ENCODE measurements at places on chromosomes 2 and 18.

- no peak for DNase-seq
Measured at GRCh38 chr2:99754210-99754609, 264.4 kb upstream of the REV1 start.

DNA sequence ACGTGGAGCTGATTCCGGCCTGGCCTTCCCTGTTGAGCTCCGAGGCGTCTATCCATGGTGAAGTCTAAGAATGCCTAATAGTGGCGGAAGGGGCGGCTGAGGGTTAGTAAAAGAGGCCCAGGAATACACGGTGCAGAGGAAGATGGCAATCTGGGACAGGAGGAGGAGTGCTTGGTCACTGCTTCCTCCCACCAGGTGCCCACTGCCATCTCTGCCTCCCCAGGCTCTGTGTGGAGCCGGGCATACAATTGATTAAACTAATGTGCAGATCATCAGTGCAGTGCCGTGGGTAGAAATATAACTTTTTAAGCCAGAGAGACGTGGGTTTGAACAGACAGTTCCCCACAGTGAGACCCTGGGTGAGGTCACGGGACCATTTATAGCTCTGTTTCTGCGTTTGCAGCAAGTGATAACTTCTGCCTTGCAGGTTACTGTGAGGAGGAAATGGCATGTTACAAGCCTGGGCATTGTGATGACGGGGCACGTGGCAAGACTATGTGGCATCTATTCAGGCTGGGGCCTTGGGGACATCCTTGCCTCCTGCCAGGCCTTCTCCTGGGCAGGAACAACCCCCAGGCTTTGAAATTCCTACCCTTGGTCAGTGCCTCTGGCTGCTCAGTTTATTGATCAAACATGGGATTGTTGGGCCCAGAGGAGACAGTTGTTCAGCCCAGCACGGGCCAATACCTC is 204.9 kb downstream of the ASB1 start:
- peak; percentile 1 for DNase-seq

- DNase-seq, result no peak
Measured at GRCh38 chr2:48467637-48468036, 62.3 kb upstream of the STON1 start.

DNA sequence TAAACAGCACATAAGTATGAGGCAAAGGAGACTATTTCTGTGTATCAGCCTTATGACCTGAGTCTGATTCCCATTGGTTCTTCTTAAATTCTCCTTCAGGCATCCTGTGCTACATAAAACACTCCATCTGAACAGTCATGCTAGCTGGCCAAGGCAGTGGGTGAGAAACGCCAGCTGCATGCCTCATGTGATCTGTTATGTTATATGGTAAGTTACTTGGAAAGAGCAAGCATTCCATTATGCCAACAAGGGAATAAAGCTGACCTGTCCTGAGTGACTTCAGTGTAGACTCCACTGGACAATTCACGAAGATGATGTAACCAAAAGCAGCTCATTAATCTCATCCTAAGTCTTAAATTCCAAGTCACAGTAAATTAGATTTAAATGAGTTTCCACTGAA is 216.5 kb upstream of the FN1 start:
- no peak for DNase-seq

- no peak for DNase-seq
Measured at GRCh38 chr2:178990533-178991241, 59.2 kb downstream of the CCDC141 start.

GRCh38 chr2:235149240-235149659 is 197.4 kb downstream of the SH3BP4 start:
- DNase-seq, result no peak

GRCh38 chr2:159650574-159650973 is 34.2 kb upstream of the BAZ2B start:
- DNase-seq, result no peak

GRCh38 chr2:116582850-116583249 is 1231.6 kb upstream of the DDX18 start:
- DNase-seq, result no peak

GRCh38 chr2:107592280-107592624 is 234.4 kb upstream of the RGPD4 start:
- no peak for DNase-seq

- DNase-seq, result no peak
Measured at GRCh38 chr2:36912695-36913094, 53.6 kb downstream of the STRN start.

DNA sequence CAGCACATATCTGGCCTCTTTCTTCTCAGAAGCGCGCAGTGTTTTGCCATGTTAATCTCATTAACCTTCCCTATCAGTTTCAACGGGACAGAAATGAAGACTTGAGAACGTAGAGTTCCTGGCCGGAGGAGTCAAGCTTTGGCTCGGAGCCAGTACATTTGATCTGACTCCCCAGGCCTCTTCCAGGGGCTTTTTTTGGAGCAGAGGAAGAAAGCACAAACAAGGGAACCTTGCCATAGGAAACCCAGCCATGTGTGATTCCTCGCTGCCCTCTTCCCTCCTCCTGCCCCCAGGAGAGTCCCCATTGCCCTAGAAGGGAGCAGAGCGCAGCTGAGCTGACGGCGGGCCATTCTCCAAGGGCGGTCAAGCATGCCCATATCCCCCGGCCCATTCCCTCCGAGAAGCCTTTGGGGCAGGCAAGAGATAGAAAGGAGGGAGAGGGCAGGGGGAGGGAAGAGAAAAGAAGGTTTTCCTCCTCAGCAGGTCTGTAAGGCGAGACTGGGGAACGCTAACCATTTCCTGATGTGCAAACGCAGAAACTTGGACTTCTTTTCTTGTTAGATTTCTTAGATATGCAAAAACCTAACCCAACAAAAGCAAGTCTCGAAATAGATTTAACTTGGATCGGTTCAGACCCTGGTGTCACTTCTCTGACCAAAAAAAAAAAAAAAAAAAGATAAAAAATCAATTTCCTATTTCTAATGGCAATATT is 63.7 kb upstream of the POU3F3 start:
- no peak for DNase-seq

GRCh38 chr2:95277246-95277906 is 3.1 kb downstream of the PROM2 start:
- DNase-seq, result no peak

DNA sequence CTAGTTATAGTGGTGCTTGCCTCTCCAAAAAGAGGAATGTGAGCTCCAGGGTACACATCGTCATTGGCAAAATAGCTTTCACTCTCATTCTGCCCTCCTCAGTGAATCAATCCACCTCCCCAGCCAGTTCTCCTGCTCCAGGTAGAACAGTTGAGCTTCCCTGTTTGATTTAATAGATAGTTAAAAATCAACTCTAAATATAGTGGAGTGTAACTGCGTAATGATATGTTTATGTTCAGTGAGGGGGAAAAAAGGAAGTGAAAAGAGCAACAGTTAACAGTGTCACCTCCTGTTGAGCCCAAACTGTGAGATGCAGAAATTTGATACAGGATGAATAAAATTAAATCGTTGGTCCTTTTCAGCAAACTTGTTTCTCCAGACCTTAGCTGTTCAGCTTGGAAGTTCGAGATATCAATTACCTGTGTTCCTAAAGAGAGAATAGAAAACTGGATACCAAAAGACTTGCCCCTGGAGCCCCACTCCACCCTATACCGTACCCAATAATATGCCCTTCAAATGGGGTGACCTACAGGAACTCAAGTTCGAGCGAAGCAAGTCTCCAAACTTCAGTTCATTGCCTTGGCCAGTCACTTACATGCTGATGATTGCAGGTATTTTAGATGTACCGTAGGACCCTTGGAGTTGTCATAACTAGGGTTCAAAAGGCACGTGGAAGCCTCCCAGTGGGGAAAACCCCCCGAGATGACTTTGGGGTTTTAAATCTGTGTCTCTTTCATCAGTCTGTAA is 708.4 kb downstream of the RNF144A start:
- DNase-seq, result no peak

DNA sequence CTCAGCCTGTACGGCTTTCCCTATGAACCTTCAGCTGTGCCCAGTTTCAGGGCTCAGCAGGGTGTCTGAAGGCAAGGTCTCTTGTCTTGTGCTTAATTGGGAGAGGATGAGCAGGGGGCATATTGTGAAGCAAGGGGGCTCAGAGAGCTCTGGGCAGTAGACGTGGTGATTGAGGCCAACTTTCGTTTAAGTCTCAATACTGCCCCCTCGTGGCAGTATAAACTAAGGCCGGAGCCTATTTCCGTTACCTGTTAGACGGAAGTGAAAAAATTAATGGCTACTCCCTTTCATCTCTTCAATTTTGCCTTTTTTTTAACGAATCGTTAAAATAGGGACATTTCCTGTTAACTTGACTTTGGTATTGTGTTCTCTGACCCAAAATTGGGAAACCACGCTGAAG is 193.4 kb downstream of the TDRD15 start:
- peak; percentile 34 for DNase-seq

All from activated T-cell treated with anti-CD3 and anti-CD28 coated beads, Interleukin-2, amount 50 U/mL, for 48 hours (primary cell).